Glutamatergic neuron (in vitro differentiated cells): ENCODE measurements at places on chromosomes 1 and 21.

DNA sequence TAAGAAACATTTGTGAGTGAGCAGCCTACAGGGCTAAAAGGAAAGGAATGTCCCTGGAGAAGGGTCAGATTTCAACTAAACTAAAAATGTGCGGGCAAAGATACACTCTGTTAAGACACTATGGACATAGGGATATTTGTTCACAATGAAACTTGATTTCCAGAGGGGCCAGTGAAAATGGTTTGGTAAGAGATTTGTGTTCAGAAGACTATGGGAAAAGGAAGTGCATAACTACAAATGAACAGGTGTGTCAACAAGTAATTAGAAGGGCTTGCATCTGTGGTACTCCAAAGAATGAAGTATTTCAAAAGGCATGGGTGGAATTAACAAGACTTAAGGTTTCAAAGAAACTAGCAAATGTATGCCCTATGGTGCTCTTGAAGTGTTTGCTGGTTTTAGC is 60.4 kb downstream of the NME7 start:
- no peak for DNase-seq

DNA sequence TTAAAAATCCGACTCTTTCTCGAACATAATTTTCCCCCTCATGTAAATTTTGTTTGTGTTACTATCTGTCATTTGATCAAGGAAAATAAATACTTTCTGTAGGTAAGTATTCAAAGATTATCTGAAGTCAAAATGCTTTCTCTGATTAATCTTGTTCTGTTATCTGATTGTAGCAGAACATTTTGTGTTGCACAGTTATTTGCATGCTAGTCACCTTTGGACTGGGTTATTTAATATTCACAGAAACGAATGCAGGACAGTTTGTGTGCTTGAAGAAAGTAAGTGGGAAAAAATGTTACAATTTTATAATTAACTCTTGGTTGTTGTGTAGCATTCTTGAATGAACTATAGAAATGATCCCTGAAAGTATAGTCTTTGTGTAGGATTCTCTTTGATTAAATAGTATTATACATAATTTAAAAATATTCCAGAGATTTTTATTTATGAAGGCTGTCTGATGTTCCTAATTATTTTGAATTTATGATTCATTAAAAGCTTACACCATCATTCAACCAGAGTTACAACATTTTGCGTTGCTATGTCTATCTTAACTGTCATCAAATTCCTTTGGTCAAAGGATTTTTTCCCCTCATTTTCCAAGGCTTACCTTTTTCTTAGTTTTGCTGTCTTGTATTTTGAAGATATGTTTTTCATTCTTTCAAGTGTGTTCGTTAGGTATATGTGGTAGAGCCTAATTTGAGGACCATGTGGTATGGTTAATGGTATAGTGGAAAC is 176.6 kb downstream of the GIPC2 start:
- DNase-seq: no peak

DNA sequence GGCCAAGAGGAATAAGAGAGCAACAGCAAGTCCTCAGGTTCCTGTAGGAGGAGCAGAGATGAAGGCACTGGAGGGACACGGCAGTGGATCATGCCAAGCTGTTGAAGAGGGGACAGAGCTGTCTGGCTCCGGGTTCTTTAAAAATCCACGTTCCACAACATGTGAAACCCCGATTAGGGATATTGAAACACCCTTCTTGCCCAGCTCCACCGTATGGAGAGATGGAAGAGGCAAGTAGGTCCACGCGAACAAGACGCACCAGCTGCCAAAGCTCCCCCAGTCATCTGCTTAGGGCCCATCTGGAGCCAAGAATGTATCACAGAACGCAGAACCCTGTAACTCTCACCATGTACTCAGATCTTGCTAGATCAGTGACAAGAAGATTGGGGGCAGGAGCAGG is 3.9 kb downstream of the C1orf198 start:
- no peak for DNase-seq

DNA sequence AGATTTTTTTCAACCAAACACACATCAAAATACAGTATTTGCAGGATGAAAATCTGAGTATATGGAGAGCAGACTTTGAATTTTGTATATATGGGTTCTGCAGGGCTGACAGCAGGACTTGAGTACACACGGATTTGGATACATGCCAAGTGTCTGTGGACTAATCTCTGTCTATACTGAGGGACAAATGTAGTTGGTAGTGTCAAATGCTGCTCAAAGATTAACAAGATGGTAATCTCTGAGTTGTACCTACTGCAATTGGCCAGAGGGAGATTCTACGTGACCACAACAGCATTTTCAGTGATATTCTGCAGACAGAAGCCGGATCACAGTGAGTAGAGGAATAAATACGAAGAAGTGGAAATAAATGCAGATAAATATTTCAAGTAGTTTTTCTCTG is 43.4 kb downstream of the SHCBP1L start:
- no peak for DNase-seq

- DNase-seq: peak; percentile 39
These were observed 33.5 kb upstream of the HHAT start for GRCh38 chr1:210294999-210295745.

DNA sequence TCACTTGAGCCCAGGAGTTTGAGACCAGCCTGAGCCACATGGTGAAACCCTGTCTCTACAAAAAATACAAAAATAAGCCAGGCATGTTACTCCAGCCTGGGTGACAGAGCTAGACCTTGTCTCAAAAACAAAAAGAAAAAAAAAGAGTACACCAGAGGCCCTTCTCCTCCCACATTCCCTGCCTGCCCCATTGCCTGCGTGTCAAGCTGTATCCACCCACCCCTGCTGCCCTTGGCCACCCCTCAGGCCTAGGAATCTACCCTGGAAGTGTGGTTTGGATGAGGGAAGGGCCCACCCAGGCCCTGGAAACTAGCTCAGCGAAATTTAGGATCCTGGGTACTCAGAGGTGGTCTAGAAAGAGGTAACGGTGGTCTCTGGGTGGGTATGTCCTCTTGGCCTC is 25.7 kb upstream of the WASF2 start:
- DNase-seq: no peak
